Activated naive CD4-positive, alpha-beta T cell treated with Interleukin-2 at 50 U/mL for 16 hours (primary cell): ENCODE measurements at places on chromosomes 12 and 14.

- no peak for DNase-seq
These were observed 75.5 kb downstream of the FAR2 start for GRCh38 chr12:29224572-29224971.

GRCh38 chr12:120064054-120064940 lies 52.3 kb downstream of the RAB35 start:
- DNase-seq: no peak

- peak; percentile 55 for DNase-seq
These were observed 510 bp downstream of the ARID2 start for GRCh38 chr12:45730084-45730347.

DNA sequence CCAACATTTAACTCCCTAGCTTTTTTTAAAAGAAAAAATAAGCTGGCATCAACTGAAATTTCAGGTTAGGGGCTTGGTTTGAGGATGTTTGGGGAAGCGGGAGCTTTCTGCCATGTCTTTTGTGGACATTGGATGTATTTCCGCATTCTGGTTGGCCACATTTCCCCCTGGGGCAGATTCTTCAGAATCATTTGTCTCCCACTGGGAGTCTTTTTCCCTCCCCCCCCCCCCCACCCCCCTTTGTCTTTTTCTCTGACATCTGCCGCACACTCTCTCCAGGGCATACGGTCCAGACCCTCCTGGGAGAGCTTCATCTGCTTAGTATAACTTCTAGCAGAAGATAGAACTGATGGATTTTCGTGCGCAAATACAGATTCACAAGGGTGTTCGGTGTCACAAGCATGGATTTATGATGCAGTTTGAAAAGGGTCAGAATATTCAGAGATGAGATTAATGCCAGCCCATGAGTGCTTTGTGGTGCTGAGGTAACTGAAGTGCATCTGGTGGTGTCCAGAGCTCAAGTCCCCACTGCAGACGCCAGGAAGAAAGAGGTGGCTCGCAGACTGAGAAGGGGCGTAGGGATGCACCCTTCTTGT lies 40.2 kb downstream of the ETV6 start:
- DNase-seq: no peak

- no peak for DNase-seq
These were observed 7.7 kb downstream of the FAM222A start for GRCh38 chr12:109721276-109721675.

- DNase-seq: no peak
These were observed 26.9 kb downstream of the DDX47 start for GRCh38 chr12:12839873-12840579.

GRCh38 chr12:4954621-4955354 lies 45.1 kb downstream of the KCNA1 start:
- no peak for DNase-seq

DNA sequence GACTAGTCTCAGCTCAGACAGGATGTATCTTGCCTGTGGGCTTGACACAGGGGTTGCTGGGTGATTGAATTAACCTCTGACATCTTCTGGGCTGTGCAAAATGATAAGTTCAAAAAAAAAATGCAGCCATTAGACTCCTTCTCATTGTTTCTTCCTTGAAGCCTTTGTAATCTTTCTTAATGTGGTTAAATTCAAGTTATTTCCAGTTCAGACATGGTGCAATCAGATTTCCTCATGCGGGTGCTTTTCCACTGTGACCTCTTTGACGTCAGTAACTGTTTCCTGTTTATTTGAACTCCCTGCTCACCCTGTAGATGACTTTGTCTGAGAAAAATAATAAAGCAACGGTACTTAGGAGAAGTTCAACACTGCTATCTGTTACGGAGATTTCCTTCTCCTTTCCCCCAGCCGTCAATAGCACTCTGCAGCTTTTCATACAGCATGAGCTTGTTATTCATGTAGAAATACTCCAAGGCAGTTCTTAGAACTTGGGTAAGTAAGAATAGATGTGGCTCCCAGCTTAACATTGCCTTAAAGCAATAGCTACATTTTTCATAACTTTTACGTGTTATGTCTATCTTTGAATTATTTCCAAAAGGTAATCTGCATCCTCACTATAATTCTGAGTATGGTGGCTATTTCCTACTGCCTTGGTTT lies 155.5 kb downstream of the PRKCH start:
- DNase-seq: peak; percentile 58

- no peak for DNase-seq
These were observed 10.1 kb downstream of the LGALS3 start for GRCh38 chr14:55139141-55139540.

DNA sequence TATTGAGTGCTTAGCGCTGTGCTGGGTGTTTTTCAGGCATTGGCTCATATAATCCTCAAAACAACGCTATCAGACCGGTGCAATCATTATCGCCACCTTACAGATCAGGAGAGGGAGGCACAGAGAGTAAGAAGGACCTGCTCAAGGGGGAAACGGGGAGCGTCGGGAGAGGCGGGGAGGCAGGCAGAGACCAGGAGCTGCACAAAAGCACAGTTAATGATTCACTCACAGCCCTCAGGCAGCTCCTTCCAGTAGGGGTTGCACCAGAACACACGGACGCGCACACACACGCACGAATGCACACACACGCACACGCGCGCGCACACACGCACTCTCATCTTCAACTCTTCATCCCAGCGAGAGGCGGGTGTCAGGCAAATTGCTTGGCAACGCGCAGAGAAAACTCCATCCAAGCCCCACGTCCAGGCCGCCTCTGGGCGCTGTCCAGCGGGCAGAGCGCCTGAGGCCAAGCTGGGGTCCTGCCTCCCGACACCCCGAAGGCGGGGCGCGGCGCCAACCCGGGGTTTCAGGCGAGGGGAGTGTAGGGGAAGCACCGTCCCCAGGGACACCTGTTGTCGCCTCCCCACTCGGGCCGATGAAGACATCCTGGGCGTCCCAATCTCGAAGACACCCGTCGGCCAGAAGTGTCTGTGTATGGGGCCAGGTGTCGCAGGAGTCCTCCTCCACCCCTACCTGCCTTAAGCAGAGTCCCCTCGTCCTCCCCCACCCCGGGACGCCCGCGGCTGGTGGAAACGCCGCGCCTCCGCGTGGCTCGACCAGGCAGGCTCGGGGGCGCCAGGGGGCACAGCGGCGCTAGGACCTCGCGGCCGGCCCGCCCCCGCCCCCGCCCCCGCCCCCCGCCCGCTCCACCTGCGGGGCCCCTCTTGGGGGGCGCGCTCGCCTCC lies 35.5 kb upstream of the STON2 start:
- DNase-seq: peak; percentile 23

- DNase-seq: peak; percentile 18
These were observed 242.9 kb downstream of the CHST11 start for GRCh38 chr12:104699489-104700190.

DNA sequence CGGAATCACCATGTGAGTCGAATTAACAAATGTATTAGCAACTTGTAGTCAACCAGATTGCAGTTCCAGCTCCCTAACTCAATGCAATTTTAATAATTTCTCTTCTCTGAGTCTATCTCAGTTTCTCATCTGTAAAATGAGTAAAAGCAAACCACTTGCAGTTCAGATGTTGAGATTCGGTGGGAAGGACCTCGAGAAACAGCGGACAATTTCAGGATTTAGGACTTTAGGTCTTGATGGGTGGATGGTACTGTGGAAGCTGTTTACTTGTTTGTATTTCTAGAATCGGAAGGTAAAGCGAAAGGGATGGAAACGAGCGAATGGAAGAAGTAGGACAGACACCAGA lies 510 bp upstream of the TTC8 start:
- no peak for DNase-seq

DNA sequence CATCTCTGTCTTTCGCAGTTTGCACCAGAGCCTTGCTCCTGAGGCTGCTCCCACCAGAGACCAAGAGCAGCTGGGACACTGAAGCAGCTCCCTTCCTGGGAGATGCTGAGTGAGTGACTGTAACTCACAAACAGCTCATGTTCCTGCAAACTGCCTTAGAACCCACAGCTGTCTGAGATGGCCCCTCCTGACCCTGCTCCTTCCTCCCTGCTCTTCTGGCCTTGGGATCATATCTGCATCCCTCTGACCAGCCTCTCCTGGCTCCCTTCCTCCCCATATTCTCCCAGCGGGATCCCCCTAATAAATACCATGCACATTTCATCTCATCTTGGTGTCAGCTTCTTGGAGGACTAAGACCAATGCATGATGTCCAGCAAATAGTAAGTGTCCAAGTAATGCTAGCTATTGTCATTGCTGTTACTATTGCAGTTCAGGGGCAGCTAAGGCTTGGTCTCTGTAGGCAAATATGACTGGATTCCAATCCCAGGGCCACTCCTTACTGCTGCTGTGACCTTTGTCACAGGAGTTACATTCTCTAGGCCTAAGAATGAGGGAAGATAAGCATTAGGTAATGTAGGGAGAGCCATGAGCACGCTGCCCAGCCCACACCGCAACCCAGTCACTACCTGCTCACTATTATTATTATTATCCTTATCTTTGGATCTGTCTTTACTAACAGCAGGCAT lies 47.9 kb downstream of the SYNE3 start:
- DNase-seq: no peak

GRCh38 chr14:75426332-75427125 lies 1.3 kb upstream of the JDP2 start:
- no peak for DNase-seq
